ENCODE measurements at places on chromosomes 13 and 19.
A peak's percentile ranks its signal among the peaks of the same experiment; 100 is the strongest.

GRCh38 chr19:38975861-38976271 lies 324 bp upstream of the FBXO17 start:
- H3K27me3 ChIP-seq: no peaks in the 10 kb centered on the region
- peak; percentile 61 for DNase-seq
- no peaks in the 10 kb centered on the region for H3K36me3 ChIP-seq
- peak overlapping the region; percentile 85 for H3K4me3 ChIP-seq

DNA sequence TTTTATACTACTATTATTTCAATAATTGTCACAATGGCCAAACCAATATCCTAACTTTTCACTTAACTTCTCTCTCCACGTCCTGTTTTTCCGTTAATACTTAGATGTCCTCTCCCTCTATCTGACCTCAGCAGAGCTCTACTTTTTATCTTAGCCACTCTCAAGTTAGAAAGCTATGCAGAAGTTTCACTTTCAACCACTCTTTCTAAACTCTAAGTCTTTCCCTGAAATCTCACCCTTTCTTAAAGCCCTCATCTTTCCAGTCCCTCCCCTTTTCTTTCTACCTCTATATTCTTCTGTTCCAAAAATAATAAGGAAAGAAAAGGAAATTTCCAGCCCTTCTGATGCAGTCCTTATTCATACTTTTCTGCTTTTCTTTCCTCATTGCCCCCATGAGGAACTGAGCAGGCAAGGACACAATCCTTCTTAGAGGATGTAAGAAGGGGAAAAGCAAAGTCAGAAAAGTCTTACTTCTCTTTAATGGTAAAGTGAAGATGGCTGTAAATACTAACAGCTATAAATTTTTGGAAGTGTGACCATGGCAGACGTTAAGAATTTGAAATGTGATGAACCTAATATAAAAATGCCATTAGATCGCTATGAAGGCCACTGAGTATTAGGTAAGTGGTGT lies 23.0 kb downstream of the FAM216B start:
- H3K27ac ChIP-seq: no peak overlapping the region
- no peaks in the 10 kb centered on the region for H3K27me3 ChIP-seq
- H3K36me3 ChIP-seq: no peaks in the 10 kb centered on the region
- H3K4me3 ChIP-seq: no peak overlapping the region
- peak; percentile 32 for DNase-seq

DNA sequence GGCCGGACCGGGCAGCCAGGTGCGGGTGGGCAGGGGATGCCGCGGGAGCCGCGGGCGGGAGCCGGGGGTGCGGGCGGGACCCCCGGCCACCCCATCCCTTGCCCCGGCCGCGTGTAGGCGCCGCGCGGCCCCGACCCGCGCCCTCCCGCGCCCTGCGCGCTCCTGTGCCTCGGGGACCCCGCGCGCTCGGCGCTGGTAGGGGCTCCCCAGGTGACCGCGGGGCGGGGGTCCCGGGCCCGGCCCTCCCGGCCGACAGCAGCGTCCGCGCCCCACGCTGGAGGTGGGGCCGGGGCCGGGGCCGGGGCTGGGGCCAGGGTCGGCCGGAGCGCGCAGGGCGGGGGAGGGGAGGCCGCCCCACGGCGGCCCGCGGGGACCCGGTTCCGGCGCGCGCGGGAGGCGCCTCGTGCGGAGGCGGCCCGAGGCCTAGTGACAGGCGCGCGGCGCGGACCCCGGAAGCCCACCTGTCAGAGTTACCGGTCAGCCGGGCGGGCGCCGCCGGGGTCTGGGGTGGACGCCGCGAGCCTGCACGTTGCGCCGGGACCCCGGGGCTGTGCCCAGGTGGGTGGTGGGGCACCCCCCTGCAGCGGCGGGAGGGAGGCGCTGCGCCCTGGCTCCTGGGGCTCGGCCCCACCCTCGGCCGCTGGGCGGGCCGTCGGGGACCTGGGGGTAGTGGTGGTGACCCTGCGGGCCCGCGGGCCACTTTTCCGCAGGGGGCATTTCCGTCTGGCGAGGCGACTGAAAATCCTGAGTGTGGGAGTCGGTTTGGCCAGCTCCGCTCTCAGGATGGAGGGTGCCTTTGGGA lies 518 bp downstream of the TFDP1 start:
- no peak for DNase-seq
- no peak overlapping the region for H3K27ac ChIP-seq
- H3K4me1 ChIP-seq: peaks cover 17% of the 10 kb centered on the region
- peaks cover 11% of the 10 kb centered on the region for H3K27me3 ChIP-seq
- H3K36me3 ChIP-seq: peaks cover 37% of the 10 kb centered on the region

- no peaks in the 10 kb centered on the region for H3K27me3 ChIP-seq
- no peaks in the 10 kb centered on the region for H3K36me3 ChIP-seq
- peaks cover 8% of the 10 kb centered on the region for H3K4me1 ChIP-seq
- no peak for DNase-seq
Observed at GRCh38 chr13:98291658-98292057, 114.6 kb upstream of the RNF113B start.

DNA sequence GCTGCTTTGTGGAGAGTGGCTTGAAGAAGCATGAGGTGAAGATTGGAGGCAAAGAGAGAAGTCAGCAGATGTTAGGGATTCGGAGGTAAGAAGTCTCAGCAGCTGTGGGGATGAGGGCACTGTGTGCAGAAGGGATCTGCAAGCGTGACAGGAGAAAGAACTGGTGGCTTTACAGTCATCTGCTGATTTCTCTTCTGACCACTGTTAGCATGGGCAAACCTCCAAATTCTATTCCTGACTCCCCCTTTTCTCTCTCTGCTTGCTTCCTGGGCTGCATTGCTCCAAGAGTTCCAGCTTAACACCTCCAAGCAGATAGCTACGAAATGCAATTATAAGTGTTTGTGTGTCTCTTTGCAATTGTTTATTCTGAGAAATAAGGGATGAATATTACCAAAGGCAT lies 159.6 kb downstream of the GGACT start:
- no peaks in the 10 kb centered on the region for H3K27me3 ChIP-seq
- DNase-seq: no peak

- H3K27me3 ChIP-seq: no peaks in the 10 kb centered on the region
- peaks cover 36% of the 10 kb centered on the region for H3K4me1 ChIP-seq
- peaks cover 33% of the 10 kb centered on the region for H3K36me3 ChIP-seq
Observed at GRCh38 chr13:110347535-110348308, 40.6 kb downstream of the COL4A2 start.

GRCh38 chr13:100240109-100240779 lies 151.4 kb downstream of the PCCA start:
- H3K4me3 ChIP-seq: no peak overlapping the region
- H3K36me3 ChIP-seq: no peaks in the 10 kb centered on the region
- H3K27ac ChIP-seq: no peak overlapping the region
- no peaks in the 10 kb centered on the region for H3K27me3 ChIP-seq

DNA sequence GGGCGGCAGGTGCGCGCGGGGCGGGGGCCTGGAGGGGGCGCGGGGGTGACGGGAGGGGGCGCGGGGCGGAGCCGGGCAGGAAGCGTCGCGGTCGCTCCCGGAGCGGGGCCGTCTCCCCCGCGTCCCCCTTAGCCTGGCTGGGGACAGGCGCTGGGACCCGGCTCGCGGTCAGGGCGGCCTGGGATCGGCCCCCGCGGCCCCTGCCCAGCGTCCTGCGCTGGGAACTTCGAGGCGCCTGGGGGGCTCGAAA lies 74.7 kb upstream of the MCF2L start:
- H3K4me3 ChIP-seq: no peak overlapping the region
- peaks cover 40% of the 10 kb centered on the region for H3K4me1 ChIP-seq
- DNase-seq: no peak
- no peaks in the 10 kb centered on the region for H3K27me3 ChIP-seq
- no peak overlapping the region for H3K27ac ChIP-seq

DNA sequence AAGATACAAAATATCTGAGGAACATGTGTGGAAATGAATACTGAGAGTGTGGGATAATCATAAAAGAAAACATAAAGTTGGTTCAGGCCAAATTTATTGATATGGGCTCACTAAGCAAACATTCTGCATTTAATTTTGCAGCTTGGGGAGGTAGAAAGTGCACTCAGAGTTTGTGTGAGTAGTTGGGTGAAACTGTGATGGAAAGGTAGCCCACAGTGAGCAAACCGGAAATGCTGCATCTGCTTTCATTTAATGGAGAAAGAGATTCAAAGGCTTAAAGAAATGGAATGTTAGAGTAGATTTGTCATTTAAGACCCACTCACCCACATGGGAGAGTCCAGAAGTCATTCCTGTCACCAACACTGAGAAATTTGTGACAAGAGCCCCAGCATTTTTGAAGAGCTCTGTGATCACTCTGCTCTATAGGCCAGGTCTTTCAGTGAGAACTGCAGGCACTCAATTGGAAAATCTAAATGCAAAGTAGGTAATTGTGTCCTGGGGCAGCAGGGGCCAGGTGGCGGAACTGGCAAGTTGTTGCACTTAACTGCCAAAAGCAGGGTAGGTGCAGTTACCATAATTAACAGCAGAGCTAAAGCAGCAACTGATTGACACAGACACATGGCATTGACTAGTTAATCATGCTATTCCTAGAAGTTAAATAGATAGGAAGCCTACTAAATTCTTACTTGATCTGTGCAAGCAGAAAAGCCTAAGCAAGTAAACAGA lies 1228.3 kb upstream of the PCDH20 start:
- no peak for DNase-seq
- no peak overlapping the region for H3K27ac ChIP-seq
- no peaks in the 10 kb centered on the region for H3K27me3 ChIP-seq
- H3K36me3 ChIP-seq: no peaks in the 10 kb centered on the region

DNA sequence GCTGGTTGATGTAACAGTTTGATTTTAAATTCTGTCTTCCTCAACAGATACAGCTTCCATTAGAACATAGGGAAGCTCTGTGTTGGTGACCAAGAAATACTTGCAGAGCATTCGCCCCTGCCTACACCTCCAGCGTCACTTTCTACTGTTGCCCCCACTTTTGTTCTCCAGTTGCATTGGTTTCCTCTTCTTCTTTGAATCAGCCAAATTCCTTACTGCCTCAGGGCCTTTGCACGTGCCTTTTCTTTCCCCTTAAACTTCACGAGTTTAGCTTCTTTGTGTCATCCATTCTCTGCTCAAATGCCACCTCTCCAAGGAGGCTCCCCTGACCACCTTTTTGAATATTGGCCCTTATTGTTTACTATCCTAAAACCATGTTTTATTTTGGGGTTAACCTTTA lies 5.7 kb downstream of the KLK5 start:
- peaks cover 9% of the 10 kb centered on the region for H3K27me3 ChIP-seq
- no peak overlapping the region for H3K27ac ChIP-seq
- no peak overlapping the region for H3K4me3 ChIP-seq
- no peaks in the 10 kb centered on the region for H3K36me3 ChIP-seq

DNA sequence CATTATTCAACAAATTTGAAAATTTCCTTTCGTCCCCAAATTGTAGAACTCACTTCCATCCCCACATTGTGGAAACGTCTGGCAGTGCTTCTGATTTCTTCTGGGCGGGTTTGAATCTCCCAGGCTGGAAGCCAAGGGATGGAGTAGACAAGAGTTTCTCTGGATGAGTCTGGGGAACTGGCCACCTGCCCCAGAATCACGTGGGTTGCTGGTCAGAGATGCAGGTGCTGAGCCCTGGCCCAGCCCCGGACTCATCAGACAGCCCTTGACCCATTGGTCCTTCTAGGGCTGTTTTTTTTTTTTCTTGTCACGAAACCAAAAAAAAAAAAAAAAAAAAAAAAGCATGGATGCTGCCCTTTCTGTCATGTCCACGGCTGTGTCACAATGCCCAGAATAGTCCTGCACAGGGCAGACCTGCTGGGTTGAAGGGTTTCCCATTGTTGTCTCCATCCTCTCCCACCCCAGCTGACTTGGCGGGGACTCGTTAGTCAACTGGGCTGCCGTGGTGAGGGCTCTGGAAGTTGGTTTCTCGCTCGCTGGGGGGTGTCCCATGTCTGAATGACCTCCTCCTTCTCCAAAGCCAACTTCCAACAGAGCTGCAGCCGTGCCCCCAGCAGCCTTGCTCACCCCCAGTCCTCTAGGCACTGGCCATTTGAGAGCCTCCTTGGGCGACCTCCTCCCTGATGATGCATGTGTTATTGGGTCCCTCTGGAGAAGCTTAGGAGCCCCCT lies 12.8 kb downstream of the CHST8 start:
- H3K36me3 ChIP-seq: no peaks in the 10 kb centered on the region
- H3K27me3 ChIP-seq: peaks cover 5% of the 10 kb centered on the region
- no peak overlapping the region for H3K4me3 ChIP-seq
- H3K27ac ChIP-seq: no peak overlapping the region
- no peaks in the 10 kb centered on the region for H3K4me1 ChIP-seq

DNA sequence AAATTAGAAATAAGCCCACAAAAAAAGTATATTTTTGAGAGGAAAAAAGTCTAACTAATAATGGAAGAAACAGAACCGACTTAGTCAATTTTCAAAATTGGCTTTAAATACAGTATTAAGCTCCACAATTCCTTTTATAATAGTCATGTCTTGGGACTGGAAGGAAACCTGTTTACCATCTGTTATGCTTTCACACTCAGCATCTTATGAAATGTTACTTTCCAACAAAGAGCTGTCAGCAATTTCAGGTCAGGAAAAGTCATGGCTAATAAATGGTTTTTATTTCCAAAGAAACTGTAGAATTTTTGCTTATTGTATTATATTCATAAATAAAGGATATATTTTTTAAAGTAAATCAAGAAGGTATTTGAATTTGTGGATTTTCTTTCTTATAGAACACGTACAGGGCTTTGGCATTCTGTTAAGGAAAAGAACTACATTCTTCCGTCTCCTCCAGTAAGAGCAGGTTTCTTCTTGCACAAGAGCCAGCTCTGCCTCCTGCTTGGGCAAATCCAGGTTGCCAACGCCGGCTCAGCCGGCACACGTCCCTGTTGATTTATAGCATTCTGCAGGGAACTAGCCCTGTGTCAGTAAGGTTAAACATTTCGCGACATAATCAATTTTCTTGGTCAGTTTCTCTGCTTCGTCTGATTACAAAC lies 52.9 kb upstream of the GPR12 start:
- no peak for DNase-seq
- no peaks in the 10 kb centered on the region for H3K4me1 ChIP-seq
- H3K36me3 ChIP-seq: no peaks in the 10 kb centered on the region
- H3K27ac ChIP-seq: no peak overlapping the region
